Central memory CD8-positive, alpha-beta T cell (primary cell): ENCODE measurements at places on chromosomes 13 and 19.
A peak's percentile ranks its signal among the peaks of the same experiment; 100 is the strongest.

DNA sequence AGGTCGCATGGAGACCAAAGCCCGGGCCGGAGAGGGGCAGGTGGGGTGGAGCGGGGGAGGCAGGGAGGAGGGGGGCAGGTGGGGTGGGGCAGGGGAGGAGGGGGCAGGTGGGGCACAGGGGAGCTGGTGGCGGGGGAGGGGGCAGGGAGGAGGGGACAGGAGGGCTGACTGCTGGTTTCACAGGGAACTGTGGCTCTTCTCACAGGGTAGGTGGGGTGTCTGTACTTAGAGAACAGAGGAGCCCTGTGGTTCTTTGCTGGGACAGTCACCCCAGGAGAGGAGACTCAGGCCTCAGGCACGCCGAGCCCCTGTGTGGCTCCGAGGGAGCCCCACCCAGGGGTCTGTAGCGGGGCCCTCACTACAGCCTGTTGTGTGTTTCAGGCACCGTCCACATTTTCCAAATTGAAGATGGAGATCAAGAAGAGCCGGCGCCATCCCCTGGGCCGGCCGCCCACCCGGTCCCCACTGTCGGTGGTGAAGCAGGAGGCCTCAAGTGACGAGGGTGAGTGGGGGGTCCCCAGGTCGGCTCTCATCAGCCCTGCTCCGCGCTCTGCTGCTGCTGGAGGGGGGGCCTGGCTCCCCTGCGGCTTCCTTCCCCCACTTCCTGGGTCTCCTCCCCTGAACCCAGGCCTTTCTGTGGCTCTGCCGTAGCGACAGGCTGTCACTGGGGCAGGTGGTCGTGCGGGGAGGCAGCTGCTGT lies 162.7 kb downstream of the KDM4B start:
- H3K27ac ChIP-seq = peak overlapping the region; percentile 78
- DNase-seq = no peak
- no peaks in the 10 kb centered on the region for H3K27me3 ChIP-seq
- peaks cover 10% of the 10 kb centered on the region for H3K36me3 ChIP-seq
- no peak overlapping the region for H3K4me3 ChIP-seq

GRCh38 chr13:21688056-21688455 lies 17.2 kb downstream of the FGF9 start:
- no peaks in the 10 kb centered on the region for H3K4me1 ChIP-seq
- peaks cover 7% of the 10 kb centered on the region for H3K27me3 ChIP-seq
- H3K4me3 ChIP-seq = no peak overlapping the region
- peaks cover 2% of the 10 kb centered on the region for H3K36me3 ChIP-seq
- no peak overlapping the region for H3K27ac ChIP-seq

- H3K4me3 ChIP-seq = no peak overlapping the region
- H3K27ac ChIP-seq = no peak overlapping the region
- peaks cover 2% of the 10 kb centered on the region for H3K36me3 ChIP-seq
- DNase-seq = no peak
- peaks cover 45% of the 10 kb centered on the region for H3K4me1 ChIP-seq
Observed at GRCh38 chr13:42388326-42388725, 116.4 kb downstream of the AKAP11 start.

GRCh38 chr19:13011653-13012389 lies 16.5 kb downstream of the NFIX start:
- peak overlapping the region; percentile 64 for H3K27ac ChIP-seq
- no peak for DNase-seq
- H3K4me3 ChIP-seq = peak overlapping the region; percentile 54
- peaks cover 77% of the 10 kb centered on the region for H3K27me3 ChIP-seq

DNA sequence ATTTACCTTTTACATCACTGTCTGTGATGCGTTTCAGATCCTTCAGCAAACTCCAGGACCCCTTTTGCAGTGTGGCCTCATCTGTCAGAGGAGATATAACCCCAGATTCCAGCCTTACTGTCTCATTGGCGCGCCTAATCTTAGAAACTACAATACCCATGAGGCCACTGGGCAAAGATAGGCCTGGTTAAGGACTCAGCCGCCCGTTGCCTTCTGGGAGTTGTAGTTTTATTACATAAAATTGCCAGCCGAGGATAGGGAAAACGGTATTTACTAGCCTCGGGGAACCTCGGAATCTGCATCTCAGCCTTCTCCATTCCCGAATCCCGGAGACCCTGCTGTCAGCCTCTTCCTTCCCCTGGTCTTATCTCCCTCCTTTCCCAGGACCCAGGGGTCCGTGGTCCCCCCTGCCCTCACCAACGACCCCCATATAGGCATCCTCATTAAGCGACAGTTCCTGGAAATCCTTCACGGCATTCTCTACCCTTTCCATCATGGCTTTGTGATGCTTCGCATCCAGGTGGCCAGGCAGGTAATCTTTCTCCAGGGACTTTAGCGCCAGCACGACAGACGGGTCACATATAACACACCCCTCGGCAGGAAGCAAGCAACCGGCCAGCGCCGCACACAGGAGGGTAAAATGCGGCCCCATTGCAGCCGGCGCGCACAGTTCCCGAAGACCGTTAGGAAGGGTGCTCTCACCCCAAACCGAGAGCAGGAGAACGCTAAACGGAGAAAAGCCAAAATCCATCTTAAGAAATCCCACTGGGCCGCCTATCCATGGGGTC lies 1.3 kb downstream of the IZUMO1 start:
- peaks cover 14% of the 10 kb centered on the region for H3K27me3 ChIP-seq
- H3K4me3 ChIP-seq = no peak overlapping the region
- H3K36me3 ChIP-seq = no peaks in the 10 kb centered on the region
- no peak overlapping the region for H3K27ac ChIP-seq

GRCh38 chr19:20412846-20413245 lies 152.7 kb downstream of the ZNF737 start:
- H3K4me3 ChIP-seq = no peak overlapping the region
- no peaks in the 10 kb centered on the region for H3K27me3 ChIP-seq
- no peak overlapping the region for H3K27ac ChIP-seq
- DNase-seq = no peak
- H3K4me1 ChIP-seq = no peaks in the 10 kb centered on the region

DNA sequence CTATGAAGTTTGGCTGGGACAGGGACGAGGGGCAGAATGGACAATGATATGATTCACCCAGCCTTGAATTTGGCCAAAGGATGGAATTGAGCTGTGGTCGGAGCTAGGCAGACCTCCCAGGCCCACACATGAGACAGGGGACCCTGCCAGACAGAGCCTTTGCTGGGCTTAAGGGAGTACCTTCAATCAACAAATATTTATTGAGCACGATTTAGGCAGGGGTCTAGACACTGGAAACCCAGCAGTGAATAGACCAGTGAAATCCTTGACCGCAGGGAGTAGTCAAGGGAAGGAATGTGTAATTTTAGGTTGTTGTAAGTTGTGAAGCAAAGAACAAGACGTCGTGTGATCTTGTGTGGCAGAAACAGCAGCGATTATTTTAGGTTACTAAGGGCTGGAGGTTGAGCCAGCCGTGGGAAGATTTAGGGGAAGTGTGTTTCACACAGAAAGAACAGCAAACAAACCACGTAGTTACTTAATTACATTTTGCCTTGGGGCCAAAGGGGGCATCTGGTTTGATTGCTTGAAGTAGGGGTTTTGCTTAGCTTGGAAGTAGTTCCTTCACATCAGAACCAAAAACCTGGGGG lies 16.9 kb upstream of the AP1M2 start:
- peak; percentile 52 for DNase-seq
- H3K27me3 ChIP-seq = no peaks in the 10 kb centered on the region
- peaks cover 31% of the 10 kb centered on the region for H3K36me3 ChIP-seq
- peak overlapping the region; percentile 99 for H3K4me3 ChIP-seq

DNA sequence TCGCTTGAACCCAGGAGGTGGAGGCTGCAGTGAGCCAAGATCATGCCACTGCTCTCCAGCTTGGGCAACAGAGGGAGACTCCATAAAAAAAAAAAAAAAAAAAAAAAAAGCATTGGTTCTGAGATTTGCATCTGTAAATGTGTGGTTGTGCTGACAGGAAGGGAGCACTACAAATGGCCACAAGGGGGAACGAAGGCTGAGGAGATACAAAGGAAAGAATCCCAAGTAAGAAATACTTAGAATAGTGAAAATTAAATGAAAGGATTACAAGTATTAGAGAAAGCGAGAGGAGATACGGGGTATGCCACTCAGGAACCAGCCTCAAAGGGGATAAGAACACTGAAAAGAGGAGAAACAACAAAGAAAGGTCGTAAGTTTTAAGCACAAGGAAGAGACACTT lies 284.9 kb downstream of the KLF12 start:
- H3K27ac ChIP-seq = peak overlapping the region; percentile 29
- H3K36me3 ChIP-seq = peaks cover 17% of the 10 kb centered on the region
- DNase-seq = no peak

DNA sequence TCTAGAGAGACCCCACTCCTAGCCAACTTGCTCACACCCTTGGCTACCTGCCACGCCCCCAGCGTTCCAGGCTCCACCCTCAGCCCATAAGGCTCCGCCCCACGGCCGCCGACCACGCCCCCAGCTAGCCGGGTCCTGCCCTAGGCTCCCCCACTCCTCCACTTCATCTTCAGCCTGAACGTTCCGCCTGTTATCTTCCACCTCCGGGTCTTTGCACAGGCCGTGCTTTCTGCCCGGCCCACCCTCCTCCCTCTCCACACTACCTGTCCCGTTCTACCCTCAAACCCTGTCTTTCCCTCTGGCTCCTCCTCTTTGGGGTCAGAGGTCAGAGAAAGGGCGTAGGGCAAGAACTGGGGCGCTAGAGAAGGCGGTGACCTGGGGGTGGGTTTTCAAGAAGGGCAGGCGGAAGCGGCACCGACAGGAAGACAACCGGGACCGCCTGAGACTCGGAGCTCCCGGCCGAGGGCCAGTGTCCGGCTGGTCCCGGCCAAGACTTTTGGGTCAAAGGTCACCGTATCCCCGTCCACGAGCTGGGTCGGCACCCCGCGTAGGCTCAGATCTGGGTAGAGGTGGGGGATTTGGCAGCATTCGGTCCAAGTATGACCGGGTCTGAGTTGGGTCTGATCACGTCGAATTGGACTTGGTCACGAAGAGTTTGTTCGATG lies 2.2 kb downstream of the PDE4C start:
- DNase-seq = no peak
- peaks cover 6% of the 10 kb centered on the region for H3K36me3 ChIP-seq
- peak overlapping the region; percentile 76 for H3K27ac ChIP-seq

- H3K36me3 ChIP-seq = peaks cover 22% of the 10 kb centered on the region
- H3K27me3 ChIP-seq = no peaks in the 10 kb centered on the region
- H3K4me3 ChIP-seq = no peak overlapping the region
Observed at GRCh38 chr19:47509170-47509847, 5.6 kb downstream of the NAPA start.

DNA sequence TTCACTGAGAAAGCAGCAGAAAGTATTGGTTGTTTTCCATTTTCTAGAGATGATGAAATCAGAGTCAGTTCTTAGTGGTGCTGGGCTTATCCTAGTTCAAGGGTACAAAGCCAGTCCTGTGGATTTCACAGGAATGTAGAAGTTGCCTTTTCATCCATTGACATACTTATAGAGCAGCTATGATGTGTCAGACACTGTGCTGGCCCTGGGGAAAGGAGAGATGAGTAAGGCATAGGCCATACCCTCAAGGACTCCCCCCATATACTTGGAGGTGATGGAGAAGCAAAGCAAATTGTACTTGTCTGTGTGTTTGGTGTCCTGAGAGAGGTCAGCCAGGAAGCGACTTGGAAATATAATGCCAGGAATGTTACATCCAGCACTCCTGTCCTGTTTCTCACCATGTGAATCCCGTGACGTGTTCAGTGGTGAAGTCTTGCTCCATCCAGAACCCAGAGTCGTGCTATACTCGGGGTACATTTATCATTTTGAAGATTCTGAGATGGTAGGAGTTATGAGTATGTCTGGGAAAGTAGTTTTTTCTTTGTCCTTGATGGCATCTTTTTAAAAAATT lies 22.6 kb downstream of the ERCC5 start:
- peaks cover 48% of the 10 kb centered on the region for H3K4me1 ChIP-seq
- no peaks in the 10 kb centered on the region for H3K27me3 ChIP-seq

GRCh38 chr19:29673451-29674371 lies 8.4 kb downstream of the PLEKHF1 start:
- H3K4me3 ChIP-seq = peak overlapping the region; percentile 90
- H3K36me3 ChIP-seq = peaks cover 50% of the 10 kb centered on the region
- DNase-seq = no peak
- no peaks in the 10 kb centered on the region for H3K27me3 ChIP-seq

DNA sequence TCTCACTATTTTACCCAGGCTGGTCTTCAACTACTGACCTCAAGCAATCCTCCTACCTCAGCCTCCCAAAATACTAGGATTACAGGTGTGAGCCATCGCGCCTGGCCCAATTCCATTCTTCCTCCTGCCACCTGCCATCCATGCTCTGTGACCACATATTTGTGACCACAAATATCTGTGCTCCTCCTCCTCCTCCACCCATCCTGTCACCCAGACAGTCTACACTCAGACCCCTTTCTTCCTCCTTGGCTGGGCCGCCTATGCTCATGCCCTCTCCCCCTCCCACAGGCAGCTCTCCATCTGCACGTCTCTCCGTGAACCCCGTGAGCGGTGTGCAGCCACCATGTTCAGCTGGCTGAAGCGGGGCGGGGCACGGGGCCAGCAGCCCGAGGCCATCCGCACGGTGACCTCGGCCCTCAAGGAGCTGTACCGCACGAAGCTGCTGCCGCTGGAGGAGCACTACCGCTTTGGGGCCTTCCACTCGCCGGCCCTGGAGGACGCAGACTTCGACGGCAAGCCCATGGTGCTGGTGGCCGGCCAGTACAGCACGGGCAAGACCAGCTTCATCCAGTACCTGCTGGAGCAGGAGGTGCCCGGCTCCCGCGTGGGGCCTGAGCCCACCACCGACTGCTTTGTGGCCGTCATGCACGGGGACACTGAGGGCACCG lies 3.2 kb downstream of the EHD2 start:
- no peak overlapping the region for H3K4me3 ChIP-seq
- no peaks in the 10 kb centered on the region for H3K36me3 ChIP-seq
- H3K27me3 ChIP-seq = peaks cover 65% of the 10 kb centered on the region
- no peak overlapping the region for H3K27ac ChIP-seq
- no peaks in the 10 kb centered on the region for H3K4me1 ChIP-seq

DNA sequence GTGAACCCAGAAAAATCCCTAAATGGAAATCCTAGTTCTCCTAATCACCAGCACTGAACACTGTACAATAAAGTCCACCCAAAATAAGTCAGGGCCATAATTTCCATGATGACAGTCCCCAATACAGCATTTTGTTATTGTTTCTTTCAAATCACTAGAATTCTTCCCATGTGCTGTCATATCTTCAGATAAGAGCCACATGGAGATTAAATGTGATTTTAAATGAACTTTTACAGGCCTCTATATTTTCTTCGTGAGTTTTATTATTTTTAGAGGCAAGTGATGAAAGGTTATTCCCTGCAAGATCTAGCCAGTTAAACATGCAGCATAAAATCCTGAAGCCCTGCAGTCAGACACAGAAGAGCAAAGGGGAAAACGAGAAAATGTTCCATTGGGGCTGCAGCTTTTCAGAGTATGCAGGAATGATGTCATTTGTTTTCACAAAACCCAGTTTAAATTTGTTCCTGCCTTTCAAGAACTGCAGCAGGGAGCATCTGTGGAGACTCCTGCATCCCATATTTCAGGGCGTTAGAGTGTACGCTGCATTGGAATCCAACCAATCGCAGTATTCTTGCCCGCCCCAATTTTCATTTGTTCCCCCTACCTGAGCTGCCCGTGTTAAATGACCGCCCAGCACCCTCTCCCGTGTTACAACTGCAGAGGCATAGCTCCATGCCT lies 167.2 kb upstream of the KLF12 start:
- no peaks in the 10 kb centered on the region for H3K27me3 ChIP-seq
- H3K4me1 ChIP-seq = peaks cover 26% of the 10 kb centered on the region
- no peak overlapping the region for H3K4me3 ChIP-seq
- no peaks in the 10 kb centered on the region for H3K36me3 ChIP-seq
- H3K27ac ChIP-seq = no peak overlapping the region
